ENCODE measurements at places on chromosomes 5 and 9.

DNA sequence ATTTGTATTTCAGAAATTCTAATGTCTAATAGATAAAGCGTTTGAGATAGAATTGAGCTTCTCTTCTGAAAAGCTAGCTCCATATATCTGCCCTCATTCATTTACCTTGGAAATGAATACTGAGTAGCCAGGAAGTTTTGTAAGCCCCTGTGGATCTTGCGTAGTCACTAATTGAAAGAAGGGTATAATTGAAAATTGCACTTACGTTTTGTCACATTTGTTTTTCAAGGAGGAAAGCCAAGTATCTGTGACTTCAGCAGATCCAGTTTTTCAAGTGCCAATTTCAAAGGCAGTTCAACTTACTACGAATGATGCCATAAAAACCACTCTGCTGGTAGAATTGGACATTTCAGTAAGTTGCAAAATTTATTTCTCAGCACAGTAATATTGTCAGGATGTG, 14.0 kb downstream of the MTRR start:
- DNase-seq: no peak

GRCh38 chr9:77384406-77384805, 207.1 kb downstream of the VPS13A start:
- DNase-seq: no peak

GRCh38 chr9:112912636-112913035, 22.0 kb upstream of the SLC46A2 start:
- no peak for DNase-seq

DNA sequence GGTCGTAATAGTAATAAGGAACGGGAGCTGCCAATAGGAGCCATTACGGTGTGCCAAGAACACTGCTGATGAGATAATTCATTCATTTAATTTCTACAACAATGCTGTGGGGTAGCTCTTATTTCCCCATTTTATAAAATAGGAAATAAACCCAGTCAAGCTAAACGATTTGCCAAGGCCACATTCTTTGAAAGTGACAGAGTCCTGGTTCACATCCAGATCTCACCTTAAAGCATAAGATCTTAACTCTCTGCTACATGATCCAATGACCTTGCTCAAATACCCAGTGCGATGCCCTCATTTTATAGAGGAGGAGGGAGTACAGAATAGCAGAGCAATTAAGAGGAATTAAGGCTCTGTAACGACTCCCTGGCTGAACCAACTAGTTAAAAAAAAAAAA, 5.0 kb downstream of the PDE6A start:
- no peak for DNase-seq

DNA sequence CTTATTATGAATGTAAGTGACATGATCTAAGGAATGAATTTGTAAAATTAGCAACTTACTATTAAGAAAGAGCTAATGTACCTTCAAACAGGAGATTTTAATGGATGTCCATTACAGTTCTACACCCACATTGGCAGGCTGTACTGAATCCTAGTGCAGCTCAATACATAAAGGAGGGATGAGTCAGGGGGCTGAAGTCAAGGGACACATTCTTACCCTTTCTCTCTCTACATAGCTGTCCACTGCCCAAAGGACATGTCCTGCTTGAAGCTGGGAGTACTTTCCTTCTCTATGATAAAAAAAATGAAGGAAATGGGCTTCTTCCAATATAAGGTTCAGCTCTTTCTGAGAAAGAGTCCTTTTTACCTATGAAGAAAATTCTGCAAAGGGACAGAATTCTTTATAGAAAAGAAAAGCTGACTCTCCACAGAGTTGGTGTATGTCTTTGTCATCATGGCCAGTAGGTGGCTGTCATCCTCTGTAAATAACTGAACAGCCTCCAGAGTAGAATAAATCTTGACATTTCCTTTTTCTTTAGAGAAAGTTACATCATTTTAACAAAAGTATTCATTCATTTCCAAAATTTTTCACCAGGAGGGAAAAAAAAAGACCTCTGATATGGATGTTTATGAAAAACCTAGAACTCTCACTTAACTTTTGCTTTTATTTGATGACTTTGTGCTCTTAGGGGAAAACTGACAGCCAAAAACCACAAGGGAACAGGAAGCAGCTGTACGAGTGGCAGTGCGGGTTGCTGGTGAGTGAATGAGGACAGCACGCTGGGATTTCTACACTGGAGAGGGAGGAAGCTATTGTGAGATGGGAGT, 13.1 kb upstream of the IFNA14 start:
- DNase-seq: no peak

DNA sequence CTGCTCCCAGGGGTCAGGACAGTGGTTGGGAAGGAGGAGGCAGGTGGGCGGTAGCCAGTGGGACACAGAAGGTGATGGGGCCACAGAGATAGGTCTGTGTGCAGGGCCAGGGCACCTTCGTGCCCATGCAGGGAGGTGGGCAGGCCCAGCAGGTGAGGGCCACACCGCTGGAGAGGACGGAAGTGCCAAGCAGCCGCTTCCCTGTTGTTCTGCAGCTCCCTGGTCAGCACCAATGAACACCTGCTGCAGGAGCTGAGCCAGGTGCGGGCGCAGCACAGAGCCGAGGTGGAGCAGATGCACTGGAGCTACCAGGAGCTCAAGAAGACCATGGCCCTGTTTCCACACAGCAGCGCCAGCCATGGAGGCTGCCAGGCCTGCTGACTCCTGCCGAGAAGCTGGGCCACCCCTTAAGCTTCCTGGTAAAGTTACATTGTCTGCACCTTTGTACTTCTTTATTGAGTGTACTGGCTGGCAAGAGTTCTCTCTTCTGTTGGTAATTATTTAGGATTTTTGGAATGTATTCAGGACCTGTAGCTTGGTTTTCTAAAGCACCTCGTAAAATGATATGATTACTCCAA, 40.3 kb downstream of the TPPP start:
- DNase-seq: no peak

DNA sequence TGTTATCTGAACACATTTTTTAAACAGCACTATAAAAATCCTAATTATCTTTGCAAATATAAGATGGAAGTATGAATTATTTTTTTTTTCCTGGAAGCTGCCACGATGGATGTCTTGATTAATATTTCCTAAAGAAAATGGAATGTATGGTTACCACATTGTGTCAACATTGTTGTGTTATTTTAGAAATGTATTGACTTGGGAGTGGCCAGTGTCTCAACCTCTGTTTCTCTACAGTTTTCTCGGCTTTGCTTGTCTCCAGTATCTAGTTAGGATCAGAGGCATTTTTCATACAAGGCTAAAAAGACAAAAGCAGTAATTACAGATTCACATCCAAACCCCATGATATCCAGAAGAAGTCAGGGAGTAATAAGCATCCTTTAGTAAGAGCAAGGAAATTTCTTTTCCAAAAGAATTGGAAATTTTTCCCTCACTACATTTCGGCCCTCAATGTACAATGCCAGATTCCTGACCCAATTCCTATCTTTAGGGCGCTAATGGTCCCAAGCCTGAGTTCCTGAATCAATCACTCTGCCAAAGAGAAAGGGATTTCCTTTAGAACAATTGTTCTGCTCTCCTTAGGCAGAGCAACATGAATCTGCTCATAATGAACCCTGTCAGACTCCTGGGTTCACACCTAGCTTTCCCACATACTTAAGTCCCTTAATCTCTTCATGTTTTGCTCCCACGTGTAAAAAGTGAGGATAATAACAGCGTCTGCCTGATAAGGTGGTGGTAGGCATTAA, 111.7 kb downstream of the EDIL3 start:
- DNase-seq: no peak

DNA sequence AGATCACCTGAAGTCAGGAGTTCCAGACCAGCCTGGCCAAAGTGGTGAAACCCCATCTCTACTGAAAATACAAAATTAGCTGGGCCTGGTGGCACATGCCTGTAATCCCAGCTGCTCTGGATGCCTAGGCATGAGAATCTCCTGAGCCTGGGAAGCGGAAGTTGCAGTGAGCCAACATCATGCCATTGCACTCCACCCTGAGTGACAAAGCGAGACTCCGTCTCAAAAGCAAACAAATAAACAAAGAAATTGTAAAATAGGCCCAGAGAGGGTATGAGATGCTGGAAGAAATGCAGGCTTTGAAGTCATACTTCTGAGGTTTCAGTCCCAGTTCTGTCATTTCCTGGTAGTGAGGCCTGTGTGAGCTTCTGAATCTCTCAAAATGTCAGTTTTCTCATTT, 5.3 kb upstream of the ARHGEF37 start:
- DNase-seq: no peak

GRCh38 chr5:165035520-165035919, 1530.1 kb downstream of the MAT2B start:
- DNase-seq: no peak

GRCh38 chr9:93890436-93890935, 64.7 kb downstream of the BARX1 start:
- DNase-seq: no peak

GRCh38 chr5:42403236-42403635, 20.0 kb upstream of the GHR start:
- no peak for DNase-seq

DNA sequence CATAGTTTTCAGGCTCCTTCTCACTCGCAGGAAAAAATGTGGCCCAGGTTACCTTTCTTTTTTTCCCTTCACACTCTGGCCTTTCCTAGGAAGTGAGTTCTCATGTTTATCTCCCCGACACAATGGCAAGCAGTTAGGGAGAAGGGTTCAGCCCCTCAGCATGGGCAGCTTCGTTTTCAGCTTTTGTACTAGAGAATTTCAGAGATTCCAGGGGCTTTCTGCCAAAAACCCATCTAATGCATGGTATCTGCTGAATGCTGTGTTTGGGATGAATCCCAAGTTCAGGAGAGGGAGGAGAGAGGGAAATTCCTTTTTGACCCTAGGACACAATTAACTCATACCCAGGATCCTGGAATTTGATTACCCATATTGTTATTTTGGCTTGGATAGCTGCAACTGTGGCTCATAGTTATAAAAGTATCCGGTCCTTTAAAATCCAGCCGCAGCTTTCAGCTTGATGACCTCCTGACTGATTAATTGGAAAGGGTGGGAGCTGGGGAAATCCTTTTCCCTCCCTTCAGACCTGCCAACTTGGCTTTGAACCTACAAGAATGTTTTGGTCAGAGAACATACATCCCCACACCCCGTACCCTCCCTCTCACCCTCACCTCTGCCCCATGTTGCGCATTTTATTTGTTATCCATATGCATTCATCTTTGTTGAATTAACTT, 78.4 kb downstream of the TMEM252 start:
- DNase-seq: no peak

GRCh38 chr5:132473019-132473531, 17.5 kb downstream of the IRF1 start:
- DNase-seq: peak; percentile 97

DNA sequence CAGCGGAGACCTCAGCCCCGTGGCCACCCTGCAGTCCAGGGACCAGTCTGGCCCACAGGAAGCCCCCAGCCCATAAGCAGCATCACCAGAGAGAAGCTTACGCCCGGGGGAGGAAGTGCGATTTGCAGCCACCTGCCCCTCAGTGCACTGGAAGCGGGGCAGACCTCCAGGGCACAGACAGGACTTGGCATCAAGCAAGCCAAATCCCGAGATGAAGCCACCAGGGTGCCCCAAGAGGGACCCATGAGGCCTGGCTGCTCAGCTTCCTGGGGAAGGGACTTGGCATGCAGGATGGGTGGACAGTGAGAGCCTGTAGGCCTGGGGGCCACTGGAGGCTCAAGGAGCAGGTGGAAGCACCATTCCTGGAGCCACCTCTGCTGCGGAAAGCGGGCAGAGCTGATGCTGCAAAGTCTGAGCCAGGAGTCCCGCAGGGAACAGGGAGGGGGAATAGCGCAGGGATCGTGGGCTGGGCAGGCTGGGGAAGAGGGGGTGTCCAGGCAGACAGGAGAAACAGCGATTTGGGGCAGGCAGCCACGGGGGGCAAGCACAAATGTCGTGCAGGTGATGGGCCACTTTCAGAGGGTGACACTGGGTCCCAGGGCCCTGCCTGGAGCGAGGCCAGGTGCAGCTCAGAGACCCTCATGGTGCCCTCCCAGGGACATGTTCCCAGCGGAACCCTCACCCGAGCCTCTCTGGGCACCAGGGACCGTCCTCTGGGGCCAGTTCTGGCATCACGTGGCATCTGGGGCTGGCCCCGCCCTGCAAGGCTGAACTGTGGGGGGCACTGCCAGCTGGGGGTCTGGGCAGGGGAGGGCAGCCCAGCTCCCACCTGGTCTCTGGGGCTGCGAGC, 3.2 kb downstream of the LRRC26 start:
- DNase-seq: no peak

GRCh38 chr9:127812936-127813675, 10.4 kb downstream of the FPGS start:
- no peak for DNase-seq

DNA sequence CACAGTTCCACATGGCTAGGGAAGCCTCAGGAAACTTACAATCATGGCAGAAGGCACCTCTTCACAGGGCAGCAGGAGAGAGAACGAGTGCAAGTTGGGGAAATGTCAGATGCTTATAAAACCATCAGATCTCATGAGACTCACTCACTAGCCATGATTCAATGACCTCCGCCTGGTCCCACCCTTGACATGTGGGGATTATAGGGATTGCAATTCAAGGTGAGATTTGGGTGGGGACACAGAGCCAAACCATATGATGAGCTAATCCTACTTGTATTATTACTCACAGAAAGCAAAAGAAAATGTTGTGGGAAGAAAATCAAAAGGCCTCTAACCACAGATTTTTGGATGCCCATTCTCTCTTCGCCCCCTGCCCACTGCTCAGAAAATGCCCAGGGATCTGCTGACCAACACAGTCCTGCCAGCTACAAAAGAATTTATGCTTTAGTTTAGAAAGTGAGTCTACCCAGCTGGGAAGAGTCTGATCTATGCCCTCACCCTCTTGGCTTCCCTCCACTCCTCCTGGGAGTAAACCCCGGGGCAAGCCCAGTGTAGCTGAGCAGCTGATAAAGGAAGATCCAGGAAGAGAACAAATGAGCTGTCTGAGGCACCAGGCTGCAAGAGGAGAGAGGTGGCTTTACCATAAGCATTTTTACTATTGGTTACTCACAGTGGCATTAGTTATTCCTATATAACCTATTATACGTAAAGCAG, 53.1 kb downstream of the RNF130 start:
- DNase-seq: no peak

GRCh38 chr5:55582256-55582655, 47.5 kb upstream of the PLPP1 start:
- DNase-seq: peak; percentile 31

DNA sequence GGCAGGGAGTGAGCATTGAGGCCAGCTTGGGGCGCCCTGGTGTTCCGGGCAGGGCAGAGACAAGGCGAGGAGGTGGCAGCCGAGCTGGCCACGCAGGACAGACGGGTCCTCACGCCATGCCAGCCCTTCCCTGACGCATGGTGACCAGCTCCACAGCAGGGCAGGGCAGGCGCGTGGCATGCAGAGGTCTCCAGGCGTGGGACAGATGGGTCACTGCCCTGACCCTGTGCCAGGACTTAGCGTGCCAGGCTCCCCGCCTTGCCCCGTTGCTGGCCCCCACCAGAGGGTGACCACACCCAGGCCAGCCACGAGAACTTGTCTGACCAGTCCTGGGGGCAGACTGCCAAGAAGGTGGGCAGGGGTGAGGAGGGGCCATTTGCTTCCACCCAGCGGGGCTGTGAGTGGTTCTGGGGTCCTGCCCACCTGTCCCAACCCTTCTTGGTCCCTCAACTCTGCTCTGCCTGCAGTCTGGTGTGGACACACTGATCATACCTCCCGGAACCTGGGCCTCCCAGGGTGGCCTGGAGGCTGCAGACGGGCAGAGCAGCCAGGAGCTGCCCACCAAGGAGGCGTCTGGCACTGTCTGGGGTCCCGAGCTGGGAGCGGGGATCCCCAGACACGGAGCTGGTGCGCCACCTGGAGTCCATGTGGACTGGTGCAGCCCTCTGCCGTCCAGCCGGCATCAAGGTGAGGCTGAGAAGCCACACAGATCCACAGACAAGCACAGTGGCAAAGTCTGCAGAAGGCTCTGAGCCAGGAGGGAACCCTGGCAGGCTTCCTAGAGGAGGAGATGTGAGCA, at the start of gene RNF224:
RNF224 (plus strand) TSS at position 449 of the 799 bp plus-strand sequence. CDS start 834 bp downstream, outside the sequence.
- DNase-seq: peak; percentile 62

- no peak for DNase-seq
These were observed 146.1 kb downstream of the TMEM167A start for GRCh38 chr5:82931110-82931509.
